ENCODE measurements at places on chromosomes 16 and 17.
A peak's percentile ranks its signal among the peaks of the same experiment; 100 is the strongest.

- no peak for DNase-seq
Measured at GRCh38 chr16:66490774-66491715, 58.9 kb downstream of the TK2 start.

- DNase-seq, result no peak
Measured at GRCh38 chr16:86984343-86984742, 332.8 kb downstream of the C16orf95 start.

DNA sequence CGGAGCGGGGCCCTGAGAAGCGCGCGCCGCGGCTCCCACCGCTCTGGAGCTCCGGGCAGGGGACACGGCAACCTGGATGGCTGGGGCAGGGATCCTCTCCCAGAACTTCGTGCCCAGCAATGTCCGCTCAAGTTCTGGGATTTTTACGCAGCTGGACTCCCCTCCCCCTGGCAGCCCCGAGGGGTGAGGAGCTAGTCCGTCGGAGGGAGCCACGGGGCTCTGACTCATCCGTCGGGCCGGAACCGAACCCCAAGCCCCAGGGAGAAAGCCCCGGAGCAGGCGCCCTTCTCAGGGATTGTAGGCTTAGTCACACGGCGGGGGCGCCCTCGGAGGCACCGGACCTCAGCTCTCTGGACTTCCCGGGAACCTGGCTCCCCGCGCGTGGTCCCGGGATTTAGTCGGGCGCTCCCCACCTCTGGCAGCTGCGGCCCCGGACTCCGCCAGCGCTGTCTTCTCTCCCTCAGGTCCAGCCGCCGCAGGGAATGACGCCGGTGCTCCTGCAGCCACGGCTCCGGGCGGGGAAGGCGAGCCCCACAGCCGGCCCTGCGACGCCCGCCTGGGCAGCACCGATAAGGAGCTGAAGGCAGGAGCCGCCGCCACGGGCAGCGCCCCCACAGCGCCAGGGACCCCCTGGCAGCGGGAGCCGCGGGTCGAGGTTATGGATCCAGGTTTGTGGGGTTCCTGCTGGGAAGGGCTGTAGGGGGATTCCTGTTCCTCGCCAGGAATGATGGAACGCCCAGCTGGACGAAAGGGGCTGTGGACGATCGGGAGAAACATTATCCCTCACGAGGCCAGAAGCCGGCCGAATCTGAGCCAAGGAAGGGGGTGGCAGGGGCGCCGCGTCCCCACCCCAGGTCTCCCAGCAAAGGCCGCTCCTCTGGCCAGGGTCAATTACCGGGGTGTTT is 830 bp downstream of the SPHK1 start:
- DNase-seq, result peak; percentile 23

DNA sequence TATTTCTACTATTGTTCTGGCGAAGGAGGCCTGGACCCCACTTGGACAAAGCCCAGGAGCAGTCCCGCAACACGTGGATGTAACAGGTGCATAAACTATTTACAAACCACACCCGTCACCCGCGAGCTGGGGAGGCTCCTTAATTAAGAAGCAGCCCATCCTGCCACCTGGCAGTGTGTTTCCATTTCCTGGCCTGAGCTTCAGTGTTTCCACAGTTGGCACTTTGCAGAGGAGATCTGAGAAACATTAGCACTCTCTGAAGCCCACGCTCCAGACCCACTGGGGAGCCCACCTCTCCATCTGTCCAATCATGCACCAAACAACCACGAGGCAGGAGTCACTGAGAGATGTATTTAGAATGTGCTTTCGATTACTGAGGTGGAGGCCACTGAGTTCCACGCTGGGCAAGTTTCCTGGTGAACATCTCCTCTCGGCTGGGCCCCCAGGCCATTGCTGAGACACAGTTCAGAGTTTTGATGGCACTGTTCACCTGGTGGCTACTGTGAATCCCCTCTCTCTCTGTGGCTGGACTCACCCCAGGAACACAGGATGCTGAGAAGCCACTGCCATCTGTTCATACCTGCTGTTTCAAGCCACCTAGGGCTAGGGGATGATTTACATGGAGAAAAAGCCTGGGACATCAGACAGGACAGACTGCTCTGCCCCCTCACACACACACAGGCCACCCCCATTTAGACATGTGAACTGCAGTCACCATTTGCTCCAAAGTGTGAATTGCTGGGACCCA is 129.1 kb downstream of the AIPL1 start:
- DNase-seq, result no peak

DNA sequence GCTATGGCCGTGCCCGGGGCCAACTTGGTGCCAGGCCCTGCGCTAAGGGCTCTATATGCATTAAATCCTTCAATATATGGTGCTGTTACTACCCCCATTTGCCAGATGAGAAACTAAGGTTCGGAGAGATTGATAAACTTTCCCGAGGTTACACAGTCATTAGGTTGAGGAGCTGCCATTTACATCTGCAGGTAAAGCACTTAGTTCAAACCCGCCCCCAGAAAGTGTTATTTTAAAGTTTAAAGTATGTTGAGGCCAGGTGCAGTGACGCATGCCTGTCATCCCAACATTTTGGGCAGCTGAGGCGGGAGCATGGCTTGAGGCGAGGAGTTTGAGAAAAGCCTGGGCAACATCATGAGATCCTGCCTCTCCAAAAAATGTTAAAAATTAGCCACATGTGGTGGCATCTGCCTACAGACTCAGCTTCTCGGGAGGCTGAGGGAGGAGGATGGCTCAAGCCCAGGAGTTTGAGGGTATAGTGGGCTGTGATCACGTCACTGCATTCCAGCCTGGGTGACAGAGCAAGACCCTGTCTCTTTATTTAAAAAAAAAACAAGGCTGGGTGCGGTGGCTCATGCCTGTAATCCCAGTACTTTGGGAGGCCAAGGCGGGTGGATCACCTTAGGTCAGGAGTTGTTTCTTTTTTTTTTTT is 264.7 kb downstream of the PARN start:
- DNase-seq, result no peak

DNA sequence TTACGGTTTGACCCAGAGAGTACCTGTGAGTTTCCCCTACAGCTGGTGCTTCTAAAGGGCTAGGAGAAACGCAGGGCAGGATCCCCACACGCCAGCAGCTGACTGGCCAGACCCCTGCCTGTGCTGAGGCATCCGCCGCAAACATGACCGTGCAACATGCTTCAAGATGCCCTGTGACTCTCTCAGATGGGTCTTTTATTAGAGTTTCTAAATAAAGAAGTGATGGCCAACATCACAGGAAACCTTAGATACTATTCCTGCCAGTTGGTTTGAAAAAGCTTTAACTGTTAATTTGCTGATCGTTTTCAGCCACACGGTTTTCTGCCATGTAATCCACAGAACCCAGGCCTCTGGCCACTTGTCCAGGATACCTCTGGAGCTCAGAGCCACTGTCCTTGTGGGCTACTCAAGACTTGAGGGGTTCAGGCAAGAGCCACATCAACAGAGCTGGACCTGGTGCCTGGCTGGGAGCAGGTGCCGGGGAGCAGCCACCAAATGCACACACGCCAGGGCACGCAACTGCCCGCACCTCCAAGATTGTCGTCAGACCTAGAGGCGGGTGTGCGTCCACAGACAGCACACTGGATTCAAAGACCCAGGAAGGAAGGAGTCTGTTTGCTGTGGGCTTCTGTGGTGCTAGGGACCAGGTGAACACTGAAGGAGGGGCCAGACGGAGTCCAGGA is 118.4 kb downstream of the ZNF778 start:
- no peak for DNase-seq

DNA sequence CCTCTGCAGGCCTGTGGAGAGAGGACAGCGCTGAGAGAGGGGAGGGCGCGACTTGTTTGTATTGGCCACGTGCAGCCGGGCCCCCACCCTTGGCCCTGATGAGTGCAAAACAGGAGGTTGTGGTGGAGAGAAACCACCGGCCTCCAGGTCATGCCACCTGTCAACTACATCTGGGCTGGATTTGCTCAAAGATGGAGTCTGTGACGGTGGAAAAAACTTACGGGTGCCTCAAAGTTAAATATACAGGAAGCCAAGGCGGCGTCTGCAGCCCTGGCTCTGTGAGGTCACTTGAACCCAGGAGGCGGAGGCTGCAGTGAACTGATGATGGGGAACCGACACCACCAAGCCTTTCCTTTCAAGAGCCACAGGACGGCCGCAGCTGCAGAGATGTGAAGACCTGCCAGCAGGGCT is 15.7 kb downstream of the C16orf74 start:
- DNase-seq, result peak; percentile 57

DNA sequence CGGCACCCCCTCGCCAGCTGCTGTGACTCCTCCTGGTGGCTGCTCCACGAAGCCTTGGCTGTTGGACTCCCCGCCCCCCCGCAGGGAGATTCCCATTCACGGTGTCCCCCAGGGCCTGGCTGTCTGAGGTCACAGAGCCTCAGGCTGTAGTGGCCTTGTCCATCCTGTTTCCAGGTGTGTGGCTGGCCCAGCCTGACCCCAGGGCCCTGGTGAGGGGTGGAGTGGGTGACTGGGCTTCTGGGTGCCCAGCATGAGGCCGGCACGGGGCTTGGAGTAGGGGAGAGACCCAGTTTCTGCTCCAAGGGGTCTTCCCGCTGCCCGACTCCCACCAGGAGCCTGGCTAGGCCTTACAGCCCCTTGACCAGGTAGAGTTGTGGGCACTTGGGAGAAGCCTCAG is 10.4 kb downstream of the PRSS27 start:
- DNase-seq, result no peak

DNA sequence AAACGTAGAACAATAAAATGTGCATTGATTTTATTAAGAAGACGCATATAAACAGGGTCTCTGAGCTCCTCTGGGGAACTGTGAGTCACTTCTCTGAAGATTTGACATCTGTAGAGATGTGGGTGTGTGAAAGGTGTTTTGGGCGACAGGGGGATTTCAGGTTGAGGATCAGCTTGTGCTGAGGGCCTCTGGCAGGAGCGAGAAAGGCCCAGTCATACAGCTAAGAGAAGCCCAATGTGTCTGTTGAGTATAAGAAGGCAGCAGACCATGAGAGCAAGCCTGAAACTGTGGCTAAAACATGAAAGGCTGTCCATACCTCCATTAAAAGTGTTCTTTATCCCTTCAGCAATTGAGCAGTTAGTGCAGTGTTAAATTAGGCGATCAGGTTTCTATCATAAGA is 406.5 kb upstream of the MON1B start:
- DNase-seq, result no peak
